Activated CD4-positive, alpha-beta T cell treated with anti-CD3 and anti-CD28 coated beads for 36 hours (primary cell): ENCODE measurements at places on chromosomes 7 and 10. TPM values are rescaled to one million over a fixed set of nuclear protein-coding genes. Genes with fewer than 3 reads are reported as not detected.

- H3K4me3 ChIP-seq: no peak overlapping the region
- DNase-seq: no peak
Observed at GRCh38 chr7:131816391-131817007, 260.1 kb upstream of the PODXL start.

DNA sequence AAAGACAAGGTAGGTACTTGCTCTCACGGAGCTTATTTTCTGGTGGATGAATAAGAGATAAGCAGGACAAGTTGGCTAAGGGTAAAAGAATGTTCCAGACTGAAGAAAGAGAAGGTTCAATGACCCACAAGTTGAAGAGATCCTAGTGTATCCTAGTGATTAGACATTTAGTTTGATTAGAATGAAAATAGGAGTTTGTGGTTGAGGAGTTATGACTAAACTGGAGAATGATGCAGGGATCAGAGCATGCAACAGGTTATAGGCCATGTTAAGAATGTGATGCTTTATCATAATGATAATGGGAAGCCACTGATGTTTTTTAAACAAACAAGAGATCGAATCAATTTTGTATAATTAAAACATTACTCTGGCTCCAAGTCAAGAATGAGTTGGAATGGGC is 357.2 kb downstream of the HPSE2 start:
- H3K4me1 ChIP-seq: no peaks in the 10 kb centered on the region
- DNase-seq: no peak
- H3K4me3 ChIP-seq: no peak overlapping the region
- H3K27ac ChIP-seq: no peak overlapping the region
- peaks cover 7% of the 10 kb centered on the region for H3K27me3 ChIP-seq
- no peaks in the 10 kb centered on the region for H3K36me3 ChIP-seq

DNA sequence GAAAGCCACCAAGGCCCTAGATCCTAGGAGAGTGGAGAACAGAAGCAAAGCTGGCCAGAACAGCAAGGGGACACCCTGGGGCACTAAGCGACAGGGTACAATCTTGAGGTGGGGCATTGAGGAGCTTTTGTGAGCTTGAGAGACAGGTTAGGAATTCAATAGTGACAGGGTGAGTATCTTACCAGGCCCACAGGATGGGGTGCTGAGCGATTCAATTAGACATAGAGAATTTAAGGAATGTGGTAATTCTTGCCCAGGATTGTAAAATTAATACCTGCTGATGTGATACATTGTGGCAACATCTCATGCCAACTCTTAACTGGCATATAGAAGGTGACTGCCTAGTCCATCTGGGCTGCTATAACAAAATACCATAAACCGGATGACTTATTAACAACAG is 14.0 kb downstream of the RBP3 start:
- no peaks in the 10 kb centered on the region for H3K36me3 ChIP-seq
- no peaks in the 10 kb centered on the region for H3K4me1 ChIP-seq
- no peak overlapping the region for H3K27ac ChIP-seq
- peaks cover 2% of the 10 kb centered on the region for H3K27me3 ChIP-seq
- no peak overlapping the region for H3K4me3 ChIP-seq

GRCh38 chr7:96418581-96418980 is 96.7 kb upstream of the SLC25A13 start:
- no peaks in the 10 kb centered on the region for H3K36me3 ChIP-seq
- H3K27ac ChIP-seq: no peak overlapping the region
- no peak for DNase-seq
- H3K4me1 ChIP-seq: no peaks in the 10 kb centered on the region
- peaks cover 9% of the 10 kb centered on the region for H3K27me3 ChIP-seq

- no peak overlapping the region for H3K27ac ChIP-seq
- H3K36me3 ChIP-seq: no peaks in the 10 kb centered on the region
- no peaks in the 10 kb centered on the region for H3K27me3 ChIP-seq
- H3K4me3 ChIP-seq: no peak overlapping the region
Observed at GRCh38 chr7:102040569-102040968, 223.1 kb downstream of the CUX1 start.

DNA sequence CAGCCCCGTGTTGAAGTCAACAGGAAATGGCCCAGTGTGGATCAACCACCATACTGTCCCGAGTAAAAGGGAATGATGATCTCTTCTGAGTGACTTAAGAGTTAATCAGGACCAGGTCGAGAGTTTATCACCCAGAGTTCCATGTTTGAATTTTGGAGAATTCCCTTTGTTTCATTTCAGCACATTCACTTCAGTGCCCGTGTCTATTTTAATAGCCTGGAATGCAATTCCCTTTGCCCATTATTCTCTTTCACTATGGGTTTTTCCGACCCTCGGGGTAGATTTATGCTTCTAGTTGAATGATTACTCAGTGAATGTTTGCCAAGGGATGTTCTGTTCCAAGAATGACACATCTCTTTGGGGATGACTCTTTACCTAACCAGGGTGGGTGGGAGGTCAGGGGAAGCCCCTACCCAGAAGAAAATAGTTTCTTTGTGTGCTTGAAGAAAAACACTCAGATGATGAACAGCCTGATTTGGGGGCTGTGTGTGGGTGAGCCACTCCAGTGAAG is 594.9 kb downstream of the INHBA start:
- no peak for DNase-seq
- H3K27me3 ChIP-seq: no peaks in the 10 kb centered on the region
- no peaks in the 10 kb centered on the region for H3K36me3 ChIP-seq

DNA sequence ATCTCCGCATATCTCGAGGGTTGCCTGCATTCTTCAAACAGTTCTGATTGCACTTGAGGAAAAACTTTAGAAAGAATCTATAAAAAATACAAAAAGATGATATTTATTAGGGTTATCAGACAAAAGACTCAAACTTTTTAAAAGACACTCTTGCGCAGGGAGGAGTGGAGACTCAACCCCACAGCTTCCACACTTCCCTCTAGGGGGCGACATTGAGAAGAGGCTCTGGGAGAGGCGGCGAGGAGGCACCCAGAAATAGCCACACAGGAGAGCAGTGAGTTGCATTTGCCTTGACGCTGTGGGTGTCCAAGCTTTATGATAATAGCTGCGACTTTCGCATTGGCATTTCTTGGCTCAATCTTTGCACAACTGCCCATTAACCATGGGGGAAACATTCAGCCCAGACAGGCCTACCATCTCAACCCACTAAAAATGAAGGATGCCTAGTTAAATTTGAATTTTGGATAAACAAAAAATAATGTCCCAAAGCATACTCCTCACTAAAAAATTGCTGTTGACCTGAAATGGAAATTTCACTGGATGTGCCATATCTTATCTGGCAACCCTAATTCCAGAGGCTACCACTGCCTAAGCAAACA is 86.2 kb downstream of the EBF3 start:
- no peak overlapping the region for H3K27ac ChIP-seq
- no peaks in the 10 kb centered on the region for H3K36me3 ChIP-seq
- H3K4me1 ChIP-seq: no peaks in the 10 kb centered on the region
- peaks cover 4% of the 10 kb centered on the region for H3K27me3 ChIP-seq
- H3K4me3 ChIP-seq: no peak overlapping the region
- peak; percentile 62 for DNase-seq

DNA sequence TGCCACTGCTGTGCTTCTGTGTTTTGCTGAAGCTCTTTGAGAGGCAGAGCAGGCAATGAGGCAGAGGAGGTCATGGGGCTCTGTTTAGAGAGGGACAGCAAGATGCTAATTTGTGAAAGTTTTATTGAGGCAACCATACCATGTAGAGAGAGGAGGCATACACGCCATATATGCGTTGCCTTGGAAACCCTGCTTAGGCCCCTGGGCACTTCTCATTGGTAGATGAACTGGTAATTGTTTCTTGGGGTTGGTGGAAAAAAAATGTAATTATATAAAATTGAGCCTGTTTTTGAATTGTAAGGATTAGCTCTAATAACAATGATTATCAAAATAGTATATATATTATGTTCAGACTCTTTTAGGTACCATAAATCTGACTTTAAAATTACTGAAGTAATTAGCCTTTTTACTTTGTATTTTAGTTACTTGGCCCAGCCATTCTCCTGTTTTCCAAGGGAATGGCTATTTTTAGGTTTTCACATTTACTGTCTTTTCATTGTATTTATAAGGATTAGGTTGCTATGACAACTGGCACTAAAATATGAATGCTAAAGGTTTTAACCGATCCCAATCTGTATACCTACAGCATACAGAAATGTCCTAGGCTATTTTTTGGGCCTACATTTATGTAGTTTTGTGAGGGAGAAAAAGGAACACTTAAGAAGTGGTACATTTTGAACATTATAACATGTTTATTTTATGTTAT is 52.4 kb downstream of the BZW2 start:
- H3K27ac ChIP-seq: no peak overlapping the region
- H3K4me1 ChIP-seq: peaks cover 3% of the 10 kb centered on the region
- H3K36me3 ChIP-seq: peaks cover 75% of the 10 kb centered on the region

DNA sequence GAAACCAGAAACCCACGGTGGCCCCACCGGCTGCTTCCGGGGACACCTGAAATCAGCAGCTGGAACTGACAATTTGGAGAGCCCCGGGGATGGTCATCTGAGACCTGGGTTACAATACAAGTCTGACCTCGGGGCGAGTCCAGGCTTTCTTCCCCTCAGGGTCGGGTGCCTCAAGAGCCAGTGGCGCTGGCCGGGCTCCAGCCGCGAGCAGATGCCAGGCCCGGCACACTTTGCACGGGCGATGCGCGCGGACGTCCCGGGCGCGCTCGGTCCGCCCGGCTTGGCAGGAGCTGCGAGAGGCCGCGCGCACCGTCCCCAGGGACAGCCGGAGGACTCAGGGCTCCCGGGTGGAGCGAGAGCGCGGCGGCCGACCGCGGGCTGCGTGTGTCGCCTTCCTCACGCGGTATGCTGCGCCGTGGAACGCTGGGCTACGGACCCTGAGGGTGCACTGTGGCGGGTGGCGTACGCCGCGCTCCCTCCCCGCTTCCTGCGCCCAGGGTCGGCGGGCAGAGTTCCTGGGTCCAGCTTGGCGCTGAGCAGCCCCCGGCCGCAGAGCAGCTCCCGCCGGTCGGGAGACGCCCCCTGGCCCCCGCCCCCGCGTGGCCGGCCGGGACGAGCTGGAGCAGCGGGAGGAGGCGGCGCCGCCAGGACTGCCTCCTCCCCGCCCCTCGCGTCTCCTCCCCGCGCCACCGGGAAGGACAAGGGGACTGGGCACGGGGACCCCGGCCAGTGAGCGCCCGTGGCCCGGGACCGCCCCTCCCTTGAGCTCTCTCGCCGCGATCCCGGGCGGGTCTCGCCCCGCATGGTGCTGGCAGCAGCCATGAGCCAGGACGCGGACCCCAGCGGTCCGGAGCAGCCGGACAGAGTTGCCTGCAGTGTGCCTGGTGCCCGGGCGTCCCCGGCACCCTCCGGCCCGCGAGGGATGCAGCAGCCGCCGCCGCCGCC is at the start of gene RBM20:
Gene RBM20 (plus strand): TSS at position 684 of the 945 bp plus-strand sequence. CDS start 119 bp downstream, at position 803.
- peaks cover 48% of the 10 kb centered on the region for H3K27me3 ChIP-seq
- H3K27ac ChIP-seq: peak within 1 kb of the TSS; percentile 52
- H3K36me3 ChIP-seq: no peaks in the 10 kb centered on the region
- peaks cover 29% of the 10 kb centered on the region for H3K4me1 ChIP-seq

DNA sequence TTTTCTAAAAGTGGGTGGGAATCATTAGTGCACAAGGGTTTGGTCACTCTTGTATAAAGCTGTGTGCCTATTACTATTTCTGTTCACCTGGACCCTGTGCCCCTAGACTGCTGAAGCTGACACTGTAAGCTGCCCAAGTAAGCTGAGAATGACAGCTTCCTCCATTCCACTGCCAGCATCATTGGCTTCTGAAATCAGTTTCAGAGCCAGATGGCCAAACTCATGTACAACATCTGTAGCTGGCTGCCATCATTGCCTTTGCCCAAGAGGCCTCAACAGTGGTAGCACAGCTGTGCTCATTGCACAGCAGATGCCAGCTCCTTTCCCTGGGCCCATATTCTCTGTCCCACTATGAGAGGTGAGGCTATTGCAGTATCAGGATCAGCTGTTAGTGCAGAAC is 165.7 kb downstream of the CPEB3 start:
- no peaks in the 10 kb centered on the region for H3K27me3 ChIP-seq
- DNase-seq: no peak
- no peak overlapping the region for H3K27ac ChIP-seq
- no peaks in the 10 kb centered on the region for H3K36me3 ChIP-seq

- H3K36me3 ChIP-seq: no peaks in the 10 kb centered on the region
- no peaks in the 10 kb centered on the region for H3K27me3 ChIP-seq
- no peaks in the 10 kb centered on the region for H3K4me1 ChIP-seq
- no peak overlapping the region for H3K27ac ChIP-seq
- no peak for DNase-seq
- H3K4me3 ChIP-seq: no peak overlapping the region
Observed at GRCh38 chr10:583433-583832, 106.0 kb downstream of the DIP2C start.

DNA sequence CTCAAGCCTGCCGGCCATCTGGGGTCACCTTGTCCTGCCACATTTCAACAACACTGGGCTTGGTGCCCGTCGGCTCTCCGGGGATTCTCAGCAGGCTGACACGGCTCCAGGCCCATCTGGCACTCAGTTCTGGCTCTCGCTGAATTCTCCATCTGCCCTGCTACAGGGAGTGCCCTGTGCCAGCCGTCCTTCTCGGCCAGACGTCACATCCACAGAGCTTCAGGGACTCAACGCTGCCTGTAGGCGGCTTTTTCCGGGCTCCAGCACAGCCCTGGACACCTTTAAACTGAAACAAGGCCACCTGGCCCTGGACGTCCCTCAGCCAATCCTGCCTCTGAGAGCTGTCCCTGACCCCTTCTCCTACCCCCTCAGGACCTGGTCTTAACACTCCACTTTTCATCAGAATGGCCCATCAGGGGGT is 43.0 kb downstream of the TMEM130 start:
- no peak for DNase-seq
- H3K27ac ChIP-seq: no peak overlapping the region
- H3K36me3 ChIP-seq: no peaks in the 10 kb centered on the region
- no peak overlapping the region for H3K4me3 ChIP-seq
- peaks cover 4% of the 10 kb centered on the region for H3K27me3 ChIP-seq

- peaks cover 6% of the 10 kb centered on the region for H3K4me1 ChIP-seq
- H3K36me3 ChIP-seq: no peaks in the 10 kb centered on the region
- no peak for DNase-seq
- H3K27ac ChIP-seq: no peak overlapping the region
- H3K27me3 ChIP-seq: peaks cover 14% of the 10 kb centered on the region
Observed at GRCh38 chr7:141281311-141281710, 207.4 kb downstream of the TMEM178B start.

GRCh38 chr10:70890917-70891431 is 2.6 kb upstream of the PCBD1 start:
- no peak overlapping the region for H3K4me3 ChIP-seq
- peaks cover 30% of the 10 kb centered on the region for H3K4me1 ChIP-seq
- no peaks in the 10 kb centered on the region for H3K36me3 ChIP-seq
- no peak for DNase-seq

DNA sequence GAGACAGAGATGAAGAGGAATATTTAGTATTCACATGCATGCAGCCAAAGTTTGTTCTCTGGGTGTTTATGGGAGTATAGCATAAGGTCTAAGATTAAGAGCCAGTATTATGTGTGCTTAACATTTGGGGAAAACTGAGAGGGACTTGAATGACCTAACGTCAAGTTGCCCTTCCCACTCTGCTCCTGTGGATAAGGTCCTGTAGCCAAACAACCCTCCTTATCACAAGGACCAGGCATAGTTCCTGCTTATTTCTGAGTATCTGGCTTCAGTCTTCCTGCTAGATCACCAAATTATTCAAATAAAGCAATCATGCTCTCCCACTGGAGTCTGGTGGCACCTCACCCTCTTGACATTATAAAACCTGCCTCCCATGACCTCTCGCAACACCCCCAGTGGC is 137.9 kb upstream of the SEMA3E start:
- no peaks in the 10 kb centered on the region for H3K27me3 ChIP-seq
- no peak overlapping the region for H3K4me3 ChIP-seq
- H3K4me1 ChIP-seq: no peaks in the 10 kb centered on the region
- H3K36me3 ChIP-seq: no peaks in the 10 kb centered on the region

The ZNF727 gene
- total RNA-seq: 0.84 TPM

The CAMK1D gene
- total RNA-seq: 16.3 TPM

The MAGI2 gene
- 0.12 TPM for total RNA-seq

The IGF2BP3 gene
- 1.1 TPM for total RNA-seq

The RPEL1 gene
- not detected for total RNA-seq

The NCF1 gene
- 0.35 TPM for total RNA-seq
